ENCODE measurements at places on chromosomes 12 and 14.
A peak's percentile ranks its signal among the peaks of the same experiment; 100 is the strongest.

- no peak for DNase-seq
Measured at GRCh38 chr12:33317746-33318145, 121.9 kb downstream of the SYT10 start.

DNA sequence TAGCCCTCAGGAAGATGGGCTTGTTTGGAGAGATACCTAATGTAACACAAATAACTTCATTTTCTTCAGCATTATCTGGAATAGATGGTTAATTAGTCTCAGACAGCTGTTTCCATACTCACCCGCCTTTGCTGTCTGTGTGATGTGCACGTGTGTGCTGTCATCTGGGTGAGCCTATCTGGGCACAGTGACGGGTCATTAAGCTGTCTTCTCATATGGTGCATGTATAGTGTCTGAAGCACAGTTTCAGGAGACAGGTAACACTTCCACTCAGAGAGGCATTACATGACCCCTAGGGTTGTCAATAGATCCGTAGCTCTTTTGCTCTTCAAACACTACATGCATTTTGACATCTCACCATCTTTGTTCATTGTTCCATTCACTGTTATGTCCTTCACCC lies 493.3 kb downstream of the APAF1 start:
- no peak for DNase-seq

GRCh38 chr12:3117591-3118015 lies 40.4 kb downstream of the TSPAN9 start:
- DNase-seq, result no peak

GRCh38 chr12:58923781-58924180 lies 3.5 kb upstream of the LRIG3 start:
- no peak for DNase-seq

DNA sequence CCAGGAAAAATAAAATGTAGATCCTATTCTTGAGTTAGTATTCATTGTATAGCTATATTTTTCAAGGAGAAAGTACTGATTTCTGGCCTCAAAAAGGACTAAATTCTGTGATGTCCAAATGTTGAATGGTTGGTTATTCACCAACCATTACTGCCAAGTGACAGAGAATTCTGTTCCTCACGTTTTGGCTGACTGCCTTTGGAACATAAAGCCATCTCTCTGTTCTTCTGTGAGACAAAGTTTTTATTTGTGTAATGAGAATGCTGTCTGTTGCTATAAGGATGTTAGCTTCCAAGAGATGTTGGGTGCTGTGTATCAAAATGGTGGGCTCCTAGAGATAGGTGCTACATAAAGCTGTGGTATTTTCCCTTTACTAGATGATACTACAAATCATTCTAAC lies 9.3 kb downstream of the ZNF410 start:
- DNase-seq, result no peak

DNA sequence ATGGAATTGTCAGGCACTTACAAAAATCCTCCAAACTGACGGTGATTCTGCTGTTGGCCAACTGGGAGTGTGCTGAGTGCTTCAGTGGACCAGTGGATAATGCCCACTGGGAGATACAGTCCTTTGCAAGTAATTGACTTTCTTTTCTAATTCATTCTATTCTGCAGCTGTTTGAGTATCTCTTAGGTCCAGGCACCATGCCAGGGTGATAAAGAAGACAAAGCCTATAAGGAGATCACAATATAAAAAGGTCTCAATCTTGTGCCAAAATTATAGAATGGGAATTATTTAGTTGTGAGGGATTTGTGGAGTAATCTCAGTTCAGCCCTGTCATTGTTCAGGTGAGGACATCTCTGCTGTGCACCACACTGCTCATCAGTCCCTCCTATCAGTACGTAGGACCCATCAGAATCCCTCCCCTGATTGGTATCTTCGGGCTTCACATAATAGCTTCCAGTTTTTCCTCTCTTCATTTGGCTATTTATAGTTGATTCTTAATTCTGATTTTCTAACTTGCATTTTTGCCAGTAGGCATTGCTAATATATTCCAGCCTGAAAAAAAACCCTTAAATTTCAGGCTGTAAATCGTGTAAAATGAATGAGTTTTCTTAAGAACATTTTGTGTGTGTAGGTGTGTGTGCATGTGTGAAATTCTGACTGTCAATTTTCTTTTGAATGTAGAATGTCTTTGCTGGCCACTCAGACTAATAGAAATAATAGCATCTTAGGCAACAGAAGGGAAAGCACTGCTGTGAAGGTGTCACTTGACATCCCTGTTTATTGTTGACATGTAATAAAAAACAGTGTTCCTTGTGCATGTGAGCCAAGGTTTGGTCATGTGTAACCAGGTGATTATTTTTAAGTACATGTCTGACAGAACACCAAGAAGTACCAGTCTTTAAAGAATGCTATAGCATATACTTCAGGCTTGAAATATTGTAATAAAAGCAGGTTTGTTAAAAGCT lies 457.6 kb upstream of the RGS6 start:
- DNase-seq, result no peak

- no peak for DNase-seq
Measured at GRCh38 chr12:97005646-97006045, 98.6 kb downstream of the NEDD1 start.

- no peak for DNase-seq
Measured at GRCh38 chr12:115749071-115749841, 528.2 kb downstream of the MED13L start.

- DNase-seq, result no peak
Measured at GRCh38 chr12:175250-175649, 38.7 kb downstream of the SLC6A12 start.

- DNase-seq, result no peak
Measured at GRCh38 chr12:46499901-46500300, 127.3 kb upstream of the SLC38A2 start.

DNA sequence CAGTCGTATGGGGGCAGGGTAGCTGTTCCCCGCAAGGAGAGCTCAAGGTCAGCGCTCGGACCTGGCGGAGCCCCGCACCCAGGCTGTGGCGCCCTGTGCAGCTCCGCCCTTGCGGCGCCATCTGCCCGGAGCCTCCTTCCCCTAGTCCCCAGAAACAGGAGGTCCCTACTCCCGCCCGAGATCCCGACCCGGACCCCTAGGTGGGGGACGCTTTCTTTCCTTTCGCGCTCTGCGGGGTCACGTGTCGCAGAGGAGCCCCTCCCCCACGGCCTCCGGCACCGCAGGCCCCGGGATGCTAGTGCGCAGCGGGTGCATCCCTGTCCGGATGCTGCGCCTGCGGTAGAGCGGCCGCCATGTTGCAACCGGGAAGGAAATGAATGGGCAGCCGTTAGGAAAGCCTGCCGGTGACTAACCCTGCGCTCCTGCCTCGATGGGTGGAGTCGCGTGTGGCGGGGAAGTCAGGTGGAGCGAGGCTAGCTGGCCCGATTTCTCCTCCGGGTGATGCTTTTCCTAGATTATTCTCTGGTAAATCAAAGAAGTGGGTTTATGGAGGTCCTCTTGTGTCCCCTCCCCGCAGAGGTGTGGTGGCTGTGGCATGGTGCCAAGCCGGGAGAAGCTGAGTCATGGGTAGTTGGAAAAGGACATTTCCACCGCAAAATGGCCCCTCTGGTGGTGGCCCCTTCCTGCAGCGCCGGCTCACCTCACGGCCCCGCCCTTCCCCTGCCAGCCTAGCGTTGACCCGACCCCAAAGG lies 804 bp downstream of the GAPDH start:
- DNase-seq, result no peak

GRCh38 chr12:123614531-123614930 lies 12.6 kb downstream of the DDX55 start:
- peak; percentile 14 for DNase-seq

- no peak for DNase-seq
Measured at GRCh38 chr12:52391618-52392002, 6.2 kb upstream of the KRT84 start.

GRCh38 chr12:119685375-119685774 lies 17.4 kb downstream of the PRKAB1 start:
- DNase-seq, result no peak

- DNase-seq, result no peak
Measured at GRCh38 chr12:24421759-24422158, 472.3 kb upstream of the SOX5 start.

- DNase-seq, result no peak
Measured at GRCh38 chr12:116535241-116535640, 23.9 kb upstream of the MAP1LC3B2 start.

DNA sequence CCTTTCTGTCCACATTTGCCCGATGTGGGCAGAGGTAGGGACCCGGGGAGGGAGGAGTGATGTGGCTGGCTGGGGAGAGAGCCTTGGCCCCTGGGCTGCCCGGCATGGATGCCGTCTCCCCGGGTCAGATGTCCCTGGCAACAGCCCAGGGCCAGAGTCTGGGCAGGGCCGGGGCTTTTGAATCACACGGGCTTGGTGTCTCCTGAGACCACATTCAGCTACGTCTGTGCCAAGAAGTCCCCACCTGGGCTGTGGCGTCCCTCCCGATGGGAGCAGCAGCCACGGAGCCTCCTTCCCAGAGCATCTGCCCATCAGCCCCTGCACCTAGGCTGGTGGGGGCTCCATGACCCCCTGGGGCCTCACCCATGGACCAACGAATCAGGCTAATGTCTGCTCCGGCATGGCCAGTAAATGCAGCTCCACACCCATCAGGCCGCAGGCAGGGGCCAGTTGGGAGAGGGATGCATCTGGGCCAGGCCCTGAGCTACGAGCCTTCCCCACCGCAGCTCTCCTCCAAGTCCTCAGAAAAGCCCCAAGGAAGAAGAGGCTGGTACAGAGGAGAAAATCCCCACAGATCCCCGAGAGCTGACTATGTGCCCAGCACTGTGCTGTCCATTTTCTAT lies 109.4 kb downstream of the RFLNA start:
- no peak for DNase-seq

DNA sequence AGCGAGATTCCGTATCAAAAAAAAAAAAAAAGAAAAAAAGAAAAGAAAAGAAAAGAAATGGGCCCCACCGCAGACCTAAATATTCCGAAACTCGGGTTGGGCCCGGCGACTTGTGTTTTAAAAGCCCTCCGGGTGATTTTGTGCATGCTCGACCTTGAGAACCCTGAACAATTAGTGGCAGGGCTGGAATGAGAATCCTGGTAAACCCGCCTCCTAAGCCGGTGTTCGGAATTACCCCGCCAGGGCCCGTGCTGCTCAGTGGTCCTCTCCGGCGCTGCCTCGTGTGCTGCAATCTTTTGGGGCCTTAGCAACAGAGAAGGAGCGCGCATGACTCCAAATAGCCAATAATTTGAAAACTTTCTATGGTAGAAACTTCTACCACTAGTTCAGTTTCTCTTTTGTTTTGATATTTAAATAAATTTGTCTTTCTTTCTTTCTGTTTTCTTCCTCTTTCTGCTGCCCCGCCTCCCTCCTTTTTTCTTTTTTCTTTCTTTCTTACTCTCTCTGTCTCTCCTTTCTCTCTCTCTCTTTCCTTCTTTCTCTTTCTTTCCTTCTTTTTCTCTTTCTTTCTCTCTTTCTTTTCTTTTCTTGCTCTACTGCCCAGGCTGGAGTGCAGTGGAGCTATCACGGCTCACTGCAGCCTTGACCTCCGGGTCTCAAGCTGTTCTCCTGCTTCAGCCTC lies 1.5 kb upstream of the GALNT6 start:
- no peak for DNase-seq

- no peak for DNase-seq
Measured at GRCh38 chr14:37051680-37052079, 120.7 kb downstream of the SLC25A21 start.

GRCh38 chr12:98799822-98800221 lies 154.7 kb downstream of the APAF1 start:
- DNase-seq, result no peak

DNA sequence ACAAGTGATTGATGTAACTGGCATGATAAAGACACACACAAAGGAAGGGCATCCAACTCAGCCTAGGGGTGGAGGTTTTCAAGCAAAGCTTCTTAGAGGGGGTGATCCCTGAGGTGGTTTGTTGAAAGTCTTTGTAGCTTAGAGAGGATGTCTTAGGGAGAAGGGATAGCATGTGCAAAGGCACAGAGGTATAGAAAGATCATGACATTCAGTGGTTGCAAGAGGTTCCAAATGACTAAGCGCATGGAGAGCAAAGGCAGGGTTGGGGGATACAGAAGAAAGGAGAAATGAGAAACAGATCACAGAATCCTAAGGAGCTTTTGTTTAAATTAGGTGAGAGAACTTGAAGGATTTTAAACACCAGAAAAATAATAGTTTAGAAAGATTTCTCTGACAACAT lies 5.2 kb upstream of the CCT2 start:
- no peak for DNase-seq

GRCh38 chr12:23493672-23494071 lies 455.8 kb downstream of the SOX5 start:
- DNase-seq, result no peak

DNA sequence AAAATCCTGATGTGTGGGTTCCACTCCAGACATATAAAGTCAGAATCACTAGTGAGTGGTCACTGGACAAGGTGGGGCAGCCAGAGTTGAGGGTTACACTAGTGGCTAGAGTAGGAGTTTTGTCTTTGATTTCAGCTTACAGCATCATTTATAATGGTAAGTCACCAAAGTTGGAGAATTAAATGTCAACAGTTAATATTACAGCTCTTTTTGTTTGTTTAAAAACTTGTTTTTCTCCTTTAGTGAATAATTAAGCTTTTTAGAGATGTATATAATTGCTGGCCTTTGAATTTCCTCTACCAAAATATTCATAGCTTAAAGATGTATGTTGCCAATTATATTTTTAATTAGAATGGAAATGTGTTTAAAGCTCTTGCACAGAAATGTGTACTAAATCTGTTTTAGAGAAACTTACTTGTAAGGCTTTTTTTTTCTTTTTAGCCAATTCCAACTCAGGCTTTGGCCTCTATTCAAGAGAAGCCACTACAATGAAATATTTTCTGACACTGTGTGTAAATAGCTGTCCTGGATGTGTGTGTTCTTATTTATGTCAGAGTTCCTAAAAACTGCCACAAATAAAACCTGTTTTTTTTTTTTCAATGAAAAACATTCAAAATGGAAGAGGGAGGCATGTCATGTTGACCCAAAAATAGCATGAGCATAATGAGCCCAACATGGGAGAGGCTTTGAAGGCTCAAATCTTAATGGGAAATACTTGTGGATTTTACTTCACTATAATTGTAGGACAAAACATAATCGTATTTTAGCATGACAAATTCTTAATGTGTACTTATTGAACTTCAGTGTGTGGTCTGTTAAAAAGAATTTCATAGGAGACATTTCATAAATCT lies 92.2 kb downstream of the TBC1D30 start:
- DNase-seq, result no peak

- no peak for DNase-seq
Measured at GRCh38 chr14:84785996-84786395, 743.9 kb upstream of the FLRT2 start.

GRCh38 chr14:105865904-105866840 lies 339.8 kb downstream of the TMEM121 start:
- no peak for DNase-seq

DNA sequence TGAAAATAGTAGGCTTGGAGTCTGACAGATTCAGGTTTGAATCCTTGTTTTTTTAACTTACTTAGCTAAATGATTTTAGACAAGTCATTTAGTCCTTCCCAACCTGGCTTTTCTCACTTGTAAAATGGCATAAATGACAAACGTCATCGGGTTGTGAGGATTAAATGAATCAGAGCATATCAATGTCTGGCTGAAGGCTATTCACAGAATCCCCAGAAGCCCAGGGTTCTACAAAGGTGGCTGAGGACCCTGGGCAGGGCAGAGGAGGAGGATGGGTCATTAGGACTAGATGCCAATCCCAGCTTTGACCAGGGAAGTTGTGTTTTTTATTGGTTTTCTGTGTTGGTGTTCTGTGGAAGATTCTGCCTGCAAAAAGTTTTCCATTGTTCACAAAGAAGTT lies 7.6 kb upstream of the PTPRB start:
- DNase-seq, result no peak
